ENCODE measurements at places on chromosomes 11 and 22. TPM values are rescaled to one million over a fixed set of nuclear protein-coding genes. Genes with fewer than 3 reads are reported as not detected.

DNA sequence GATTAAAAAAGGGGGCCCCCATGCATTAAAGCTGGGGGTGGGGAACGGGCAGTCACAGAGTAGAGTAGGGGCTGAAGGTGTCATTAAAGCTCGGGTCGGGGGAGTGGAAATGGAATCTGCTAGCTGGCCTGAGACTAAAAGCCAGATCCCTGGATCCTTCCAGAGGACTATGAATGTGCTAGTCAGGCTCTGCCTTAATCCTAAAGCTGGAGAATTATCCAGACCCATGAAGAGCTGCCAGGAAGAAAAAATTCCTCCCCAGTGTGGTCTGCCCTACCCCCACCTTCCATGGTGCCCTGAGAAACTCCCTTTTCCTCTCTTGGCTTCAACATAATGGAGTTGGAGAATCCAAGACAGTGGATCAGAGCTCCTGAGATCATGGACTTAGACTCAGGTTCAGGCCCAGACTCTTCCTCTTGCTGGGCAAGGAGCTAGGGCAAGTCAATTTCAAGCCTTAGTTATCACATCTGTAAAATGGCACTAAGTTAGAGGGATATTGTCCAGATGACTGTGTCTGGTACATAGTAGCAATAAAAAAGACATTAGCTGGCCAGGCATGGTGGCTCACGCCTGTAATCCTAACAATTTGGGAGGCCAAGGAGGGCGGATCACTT, 24.0 kb upstream of the SMTN start:
- no peak overlapping the region for H3K4me3 ChIP-seq
- H3K27me3 ChIP-seq, result no peaks in the 10 kb centered on the region
- DNase-seq, result no peak
- no peaks in the 10 kb centered on the region for H3K4me1 ChIP-seq
- no peaks in the 10 kb centered on the region for H3K36me3 ChIP-seq
- H3K27ac ChIP-seq, result no peak overlapping the region

DNA sequence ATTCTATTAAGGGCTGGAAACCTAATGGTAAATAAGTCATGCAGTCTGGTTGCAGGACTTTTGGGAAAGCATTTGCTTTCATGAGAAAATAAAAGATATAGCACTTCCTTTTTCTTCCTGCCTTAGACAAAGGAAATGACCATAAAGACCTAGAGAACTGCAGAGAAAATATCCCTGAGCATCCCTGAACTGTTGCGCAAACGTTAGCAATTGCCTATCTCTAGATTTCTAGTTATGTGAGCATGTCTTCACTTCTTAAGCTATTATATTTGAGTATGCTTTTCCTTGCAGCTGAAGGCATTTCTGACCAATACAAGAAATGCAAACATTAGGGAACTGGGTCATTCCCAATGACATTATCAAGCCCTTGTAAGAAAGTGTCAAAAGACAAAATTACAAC, 110.6 kb downstream of the KIF18A start:
- no peak overlapping the region for H3K27ac ChIP-seq
- no peaks in the 10 kb centered on the region for H3K27me3 ChIP-seq
- no peaks in the 10 kb centered on the region for H3K4me1 ChIP-seq
- no peak for DNase-seq
- no peaks in the 10 kb centered on the region for H3K36me3 ChIP-seq

GRCh38 chr11:13102865-13103539, 93.9 kb downstream of the RASSF10 start:
- H3K27ac ChIP-seq, result no peak overlapping the region
- no peak for DNase-seq
- no peaks in the 10 kb centered on the region for H3K4me1 ChIP-seq
- H3K4me3 ChIP-seq, result no peak overlapping the region
- H3K27me3 ChIP-seq, result no peaks in the 10 kb centered on the region

DNA sequence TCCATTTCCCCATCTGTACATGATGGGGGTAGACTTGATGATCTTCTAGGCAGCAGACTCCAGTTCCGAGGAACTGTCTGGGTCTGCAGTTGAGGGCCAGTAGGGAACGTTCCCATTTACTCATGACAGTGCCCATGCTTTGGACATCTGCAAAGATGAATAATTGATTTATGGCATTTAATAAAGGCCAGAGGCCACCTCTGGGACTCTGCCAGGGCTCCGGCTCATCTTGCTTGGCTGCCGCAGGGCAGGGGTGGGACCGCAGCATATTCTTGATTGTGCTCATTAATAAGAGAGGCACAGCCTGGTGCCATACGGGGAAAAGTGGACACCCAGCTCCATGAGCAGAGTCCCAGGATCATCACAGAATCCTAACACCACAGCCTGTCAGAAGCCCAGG, 28.1 kb upstream of the KLHL35 start:
- DNase-seq, result no peak
- no peak overlapping the region for H3K4me3 ChIP-seq
- no peaks in the 10 kb centered on the region for H3K4me1 ChIP-seq
- H3K27me3 ChIP-seq, result no peaks in the 10 kb centered on the region

DNA sequence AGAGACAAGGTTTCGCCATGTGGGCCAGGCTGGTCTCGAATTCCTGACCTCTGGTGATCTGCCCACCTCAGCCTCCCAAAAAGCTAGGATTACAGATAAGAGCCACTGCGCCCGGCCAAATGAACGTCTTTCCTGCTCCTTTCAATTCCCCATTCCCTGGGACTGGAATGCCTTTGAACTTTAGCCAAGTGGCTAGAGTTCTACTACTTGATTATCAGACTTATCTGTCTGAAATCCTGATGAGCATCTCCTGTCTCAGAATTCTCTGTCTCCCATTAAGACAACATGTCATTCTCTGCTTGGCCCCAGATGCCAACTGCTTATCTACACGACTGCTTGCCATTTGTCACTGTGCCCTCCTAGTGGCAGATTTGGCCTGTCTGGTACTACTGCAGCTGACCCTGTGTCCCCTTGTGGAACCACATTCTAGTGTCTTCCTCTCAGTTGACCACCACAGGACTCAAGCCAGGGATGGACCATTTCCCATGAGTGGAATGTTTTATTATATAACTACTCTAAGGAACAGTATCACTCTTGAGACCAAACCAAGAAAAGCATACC, 33.1 kb upstream of the IPO7 start:
- H3K36me3 ChIP-seq, result no peaks in the 10 kb centered on the region
- no peak overlapping the region for H3K4me3 ChIP-seq
- H3K4me1 ChIP-seq, result peaks cover 10% of the 10 kb centered on the region

DNA sequence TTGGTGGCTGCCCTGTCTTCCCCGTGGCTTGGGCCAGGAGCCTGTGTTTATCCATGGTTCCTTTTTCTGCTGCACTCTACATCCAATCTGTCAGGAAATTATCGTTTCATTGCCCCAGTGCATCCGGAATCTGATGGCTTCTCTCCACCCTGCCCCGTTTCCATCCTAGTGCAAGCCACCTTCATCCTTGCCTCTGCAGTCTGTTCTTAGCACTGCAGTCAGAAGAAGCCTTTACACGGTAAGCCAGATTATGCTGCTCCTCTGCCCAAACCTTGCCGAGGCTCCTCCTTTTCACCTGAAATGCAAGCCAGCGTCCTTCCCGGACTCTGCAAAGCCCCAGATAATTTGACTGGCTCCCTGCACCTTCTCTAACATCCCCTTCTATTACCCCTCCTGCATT, 45.1 kb downstream of the PARVG start:
- no peak overlapping the region for H3K27ac ChIP-seq
- H3K36me3 ChIP-seq, result no peaks in the 10 kb centered on the region
- DNase-seq, result no peak
- H3K4me3 ChIP-seq, result no peak overlapping the region
- no peaks in the 10 kb centered on the region for H3K4me1 ChIP-seq

GRCh38 chr11:67999704-68000103, 4.2 kb downstream of the UNC93B1 start:
- no peak overlapping the region for H3K4me3 ChIP-seq

- no peaks in the 10 kb centered on the region for H3K27me3 ChIP-seq
- DNase-seq, result no peak
- no peak overlapping the region for H3K4me3 ChIP-seq
- H3K36me3 ChIP-seq, result no peaks in the 10 kb centered on the region
Measured at GRCh38 chr11:26742966-26743365, 21.1 kb upstream of the SLC5A12 start.

DNA sequence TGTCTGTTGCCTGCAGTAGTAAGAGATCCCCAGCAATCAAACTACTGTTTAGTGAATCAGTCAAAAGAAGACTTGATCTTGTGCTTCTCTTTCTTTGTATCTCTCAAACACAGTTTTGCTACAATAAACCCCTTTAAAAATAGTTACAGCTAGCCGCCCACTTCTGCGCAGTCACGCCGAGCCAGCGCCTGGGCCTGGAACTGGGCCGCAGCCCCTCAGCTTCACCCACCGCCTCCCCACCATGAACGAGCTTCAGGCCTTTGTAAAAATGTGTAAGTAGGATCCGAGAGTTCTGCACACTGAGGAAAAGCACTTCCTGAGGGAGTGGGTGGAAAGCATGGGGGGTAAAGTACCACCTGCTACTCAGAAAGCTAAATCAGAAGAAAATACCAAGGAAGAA, 60.5 kb downstream of the CWC15 start:
- DNase-seq, result no peak
- no peak overlapping the region for H3K27ac ChIP-seq
- H3K4me1 ChIP-seq, result no peaks in the 10 kb centered on the region
- H3K4me3 ChIP-seq, result no peak overlapping the region

DNA sequence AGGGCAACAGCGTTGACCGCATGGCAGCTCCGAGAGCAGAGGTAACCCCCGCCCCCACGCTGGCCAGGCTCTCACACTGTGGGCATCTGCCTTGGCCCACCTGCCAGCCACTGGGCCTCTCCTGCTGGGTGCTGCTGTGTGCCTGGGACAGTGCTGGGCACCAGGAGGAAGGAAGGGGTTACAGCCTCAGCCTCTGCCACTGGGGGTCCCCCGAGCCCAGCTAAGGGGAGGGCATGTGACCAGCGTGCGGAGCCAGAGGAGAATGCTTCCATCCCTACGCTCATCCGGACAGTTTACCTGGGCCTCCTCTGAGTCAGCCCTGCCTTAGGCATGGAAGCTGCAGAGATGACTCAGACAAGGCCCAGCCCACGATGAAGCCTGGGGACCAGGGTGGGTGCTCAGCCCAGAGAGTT, 10.9 kb downstream of the NCF4 start:
- DNase-seq, result no peak
- H3K4me1 ChIP-seq, result no peaks in the 10 kb centered on the region
- no peak overlapping the region for H3K4me3 ChIP-seq
- H3K27ac ChIP-seq, result no peak overlapping the region

DNA sequence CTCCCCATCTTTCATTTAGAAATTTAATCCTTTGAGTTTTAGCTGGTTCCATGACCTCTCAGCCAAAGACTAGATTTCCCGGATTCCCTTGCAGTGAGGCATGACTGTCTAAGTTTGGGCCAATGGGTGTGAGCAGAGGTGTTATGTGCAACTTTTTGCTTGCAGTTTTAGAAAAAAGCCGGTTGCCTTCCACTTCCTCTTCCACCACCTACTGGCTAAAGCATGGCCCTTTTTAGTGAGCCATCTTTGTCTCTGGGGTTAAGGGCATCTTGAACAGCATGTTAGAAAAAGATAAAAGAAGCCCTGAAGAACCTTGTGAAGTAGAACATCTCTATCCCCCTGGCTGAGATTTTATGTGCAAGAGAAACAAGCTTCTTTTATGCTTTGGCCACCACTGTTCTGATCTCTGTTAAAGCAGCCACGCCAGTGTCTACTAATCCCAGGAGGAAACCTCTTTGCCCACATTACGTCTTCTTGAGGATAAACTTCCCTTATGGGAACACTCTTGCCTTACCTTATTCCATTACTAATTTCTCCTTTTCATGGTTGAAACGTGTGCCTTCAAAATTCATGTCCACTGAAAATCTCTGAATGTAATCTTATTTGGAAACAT, 279.9 kb downstream of the TENM4 start:
- H3K27ac ChIP-seq, result no peak overlapping the region
- no peak for DNase-seq
- no peaks in the 10 kb centered on the region for H3K4me1 ChIP-seq
- no peaks in the 10 kb centered on the region for H3K27me3 ChIP-seq
- H3K4me3 ChIP-seq, result no peak overlapping the region

GRCh38 chr11:13883042-13883441, 79.5 kb upstream of the SPON1 start:
- DNase-seq, result peak; percentile 12
- H3K27ac ChIP-seq, result no peak overlapping the region
- no peaks in the 10 kb centered on the region for H3K4me1 ChIP-seq
- no peaks in the 10 kb centered on the region for H3K27me3 ChIP-seq

- H3K4me1 ChIP-seq, result peaks cover 10% of the 10 kb centered on the region
- DNase-seq, result no peak
- H3K36me3 ChIP-seq, result no peaks in the 10 kb centered on the region
- no peaks in the 10 kb centered on the region for H3K27me3 ChIP-seq
- H3K27ac ChIP-seq, result no peak overlapping the region
- H3K4me3 ChIP-seq, result no peak overlapping the region
Measured at GRCh38 chr11:103070142-103070541, 21.8 kb downstream of the DCUN1D5 start.

VSIG10L2 gene
- total RNA-seq, result not detected

DNA sequence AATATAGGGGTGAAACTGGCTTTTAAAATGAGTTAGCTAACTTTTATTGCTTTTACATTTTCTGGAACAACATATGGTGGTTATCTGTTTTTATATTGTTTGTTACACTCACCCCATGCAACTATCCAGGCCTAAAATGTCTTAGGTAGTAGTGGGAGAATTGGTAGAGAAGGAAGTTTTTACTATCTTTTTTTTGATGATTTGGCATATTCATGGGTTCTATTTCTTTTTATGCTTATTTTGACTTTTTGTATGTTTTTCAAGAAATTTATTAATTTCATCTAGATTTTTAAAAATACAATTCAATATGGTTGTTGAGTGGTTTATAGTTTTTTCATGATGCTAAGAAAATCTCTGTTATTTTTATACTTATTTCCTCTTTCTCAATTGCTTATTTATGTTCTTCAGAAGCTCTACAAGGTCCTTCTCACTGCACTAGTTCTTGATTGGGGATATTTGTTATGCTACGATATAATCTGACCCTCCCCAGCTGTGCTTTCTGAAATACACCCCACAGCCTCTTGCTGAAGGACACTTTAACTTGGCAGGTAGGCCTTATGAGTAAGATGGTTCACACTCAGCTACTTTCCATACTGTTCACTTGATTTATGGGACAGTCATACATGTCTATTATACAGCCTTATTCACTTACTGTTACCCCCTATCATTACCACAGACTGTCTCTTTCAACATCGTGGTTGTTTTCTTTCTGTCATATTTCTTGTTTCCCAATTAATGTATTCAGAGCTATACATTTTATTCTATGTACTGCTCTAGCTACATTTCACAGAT, 431.2 kb downstream of the METTL15 start:
- no peaks in the 10 kb centered on the region for H3K4me1 ChIP-seq
- no peak overlapping the region for H3K4me3 ChIP-seq
- no peak overlapping the region for H3K27ac ChIP-seq
- no peaks in the 10 kb centered on the region for H3K36me3 ChIP-seq
- no peaks in the 10 kb centered on the region for H3K27me3 ChIP-seq
- DNase-seq, result no peak

- no peak overlapping the region for H3K4me3 ChIP-seq
- H3K27ac ChIP-seq, result no peak overlapping the region
- no peaks in the 10 kb centered on the region for H3K27me3 ChIP-seq
- H3K4me1 ChIP-seq, result peaks cover 7% of the 10 kb centered on the region
Measured at GRCh38 chr11:62747475-62748160, 6.3 kb downstream of the ZBTB3 start.
